ENCODE measurements at places on chromosomes 11 and 22. TPM values are rescaled to one million over a fixed set of nuclear protein-coding genes. Genes with fewer than 3 reads are reported as not detected.

DNA sequence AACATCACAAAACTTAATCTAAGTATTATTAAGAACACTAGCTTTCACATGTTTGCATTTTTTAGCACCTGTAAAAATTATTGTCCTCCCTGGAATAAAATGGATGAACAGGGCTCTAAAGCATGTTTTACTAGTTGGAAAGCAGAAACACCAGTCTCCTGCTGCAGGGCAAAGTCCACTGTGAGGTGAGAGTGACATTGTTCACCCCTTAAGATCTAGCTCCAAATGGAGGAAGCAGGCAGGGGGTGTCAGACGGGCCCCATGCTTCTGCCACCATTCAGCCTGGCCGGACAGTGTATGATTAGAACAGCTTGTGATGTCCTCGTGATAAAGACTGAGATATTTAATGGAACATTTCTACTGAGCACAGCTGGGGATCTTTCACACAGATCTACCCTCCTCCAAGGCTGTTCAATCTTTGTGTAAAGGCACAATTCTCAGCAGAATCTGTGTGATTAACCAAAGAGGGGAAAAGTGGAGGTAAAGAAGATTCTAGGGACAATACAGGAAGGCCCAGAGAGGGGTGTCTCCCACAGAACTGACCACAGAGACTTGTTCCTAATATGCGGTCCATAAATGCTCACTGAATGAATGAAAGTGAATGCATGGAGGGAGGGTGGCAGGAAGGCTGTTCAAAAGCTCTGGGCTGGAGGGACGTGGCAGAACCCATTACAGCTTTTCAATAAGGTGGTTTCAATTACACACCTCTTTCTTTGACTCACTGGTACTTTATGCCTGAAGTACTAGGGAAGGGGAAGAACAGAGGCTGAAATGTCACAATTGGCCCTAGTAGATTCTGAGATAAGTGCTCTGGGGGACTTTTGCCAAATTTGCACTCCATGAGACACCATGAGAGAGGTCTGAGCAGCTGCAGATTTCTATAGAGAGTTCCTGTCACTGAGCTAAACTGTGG is 239.1 kb upstream of the ARHGAP20 start:
- H3K36me3 ChIP-seq = no peaks in the 10 kb centered on the region
- H3K27me3 ChIP-seq = no peaks in the 10 kb centered on the region
- no peaks in the 10 kb centered on the region for H3K4me1 ChIP-seq
- H3K27ac ChIP-seq = no peak overlapping the region

DNA sequence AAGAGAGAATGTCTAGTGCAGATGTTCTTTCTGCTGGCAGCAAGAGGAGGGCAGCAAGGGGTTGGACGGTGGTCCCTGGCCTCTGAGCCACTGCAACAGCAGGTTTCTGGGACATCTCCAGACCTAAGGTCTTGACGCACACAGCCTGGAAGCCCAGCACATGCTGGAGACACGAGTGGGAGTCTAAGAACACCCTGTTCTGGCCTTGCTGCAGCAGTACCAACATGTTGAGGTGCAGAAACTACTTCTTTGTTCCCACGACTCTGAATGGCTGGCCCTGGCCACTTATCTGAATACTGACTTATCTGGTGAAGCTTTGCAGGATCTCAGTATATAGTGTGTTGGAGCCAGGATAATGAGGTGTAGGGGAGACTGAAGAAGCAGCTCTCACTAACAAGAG is 6.8 kb downstream of the MICAL2 start:
- peaks cover 20% of the 10 kb centered on the region for H3K4me1 ChIP-seq
- H3K36me3 ChIP-seq = no peaks in the 10 kb centered on the region
- H3K27me3 ChIP-seq = no peaks in the 10 kb centered on the region
- H3K27ac ChIP-seq = no peak overlapping the region

- peak overlapping the region; percentile 49 for H3K27ac ChIP-seq
- no peaks in the 10 kb centered on the region for H3K36me3 ChIP-seq
- no peaks in the 10 kb centered on the region for H3K27me3 ChIP-seq
- H3K4me1 ChIP-seq = peaks cover 5% of the 10 kb centered on the region
- DNase-seq = peak; percentile 94
These were observed 21.7 kb downstream of the TMPRSS13 start for GRCh38 chr11:117907276-117908108.

DNA sequence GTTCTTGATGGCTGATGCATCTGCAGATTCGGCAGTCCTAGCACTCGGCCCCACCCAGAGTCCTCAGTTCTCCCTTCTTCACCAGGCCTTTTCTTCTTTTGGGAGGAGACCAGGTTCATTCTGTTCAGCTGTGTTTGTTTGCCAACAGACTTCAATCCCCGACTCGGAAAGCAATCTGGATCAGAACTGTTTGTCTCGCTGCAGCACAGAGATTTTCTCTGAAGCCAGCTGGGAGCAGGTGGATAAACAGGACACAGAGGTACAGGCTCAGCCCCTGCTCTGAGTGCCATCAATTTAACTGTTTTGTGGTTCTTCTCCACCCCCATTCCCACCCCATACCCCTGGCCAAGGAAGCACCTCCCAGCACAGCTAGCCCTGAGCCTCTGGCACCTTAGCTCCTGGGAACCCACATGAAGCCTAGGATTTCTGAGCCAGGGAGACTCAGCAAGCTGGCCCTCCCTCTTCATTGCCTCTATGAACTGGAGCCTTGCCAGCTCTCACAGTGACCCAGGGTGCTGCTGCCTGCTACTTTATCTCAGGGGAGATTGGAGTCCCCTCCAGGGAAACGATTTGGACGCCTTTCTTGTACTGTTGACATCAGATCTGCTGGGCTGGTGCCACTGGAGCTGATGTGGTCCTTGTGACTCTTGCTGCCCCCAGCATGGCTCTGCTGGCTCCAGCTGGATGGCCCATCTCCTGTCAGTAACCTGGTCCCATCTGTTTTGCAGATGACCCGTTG is 58.2 kb upstream of the HORMAD2 start:
- no peak overlapping the region for H3K4me3 ChIP-seq
- DNase-seq = no peak
- H3K27me3 ChIP-seq = no peaks in the 10 kb centered on the region

DNA sequence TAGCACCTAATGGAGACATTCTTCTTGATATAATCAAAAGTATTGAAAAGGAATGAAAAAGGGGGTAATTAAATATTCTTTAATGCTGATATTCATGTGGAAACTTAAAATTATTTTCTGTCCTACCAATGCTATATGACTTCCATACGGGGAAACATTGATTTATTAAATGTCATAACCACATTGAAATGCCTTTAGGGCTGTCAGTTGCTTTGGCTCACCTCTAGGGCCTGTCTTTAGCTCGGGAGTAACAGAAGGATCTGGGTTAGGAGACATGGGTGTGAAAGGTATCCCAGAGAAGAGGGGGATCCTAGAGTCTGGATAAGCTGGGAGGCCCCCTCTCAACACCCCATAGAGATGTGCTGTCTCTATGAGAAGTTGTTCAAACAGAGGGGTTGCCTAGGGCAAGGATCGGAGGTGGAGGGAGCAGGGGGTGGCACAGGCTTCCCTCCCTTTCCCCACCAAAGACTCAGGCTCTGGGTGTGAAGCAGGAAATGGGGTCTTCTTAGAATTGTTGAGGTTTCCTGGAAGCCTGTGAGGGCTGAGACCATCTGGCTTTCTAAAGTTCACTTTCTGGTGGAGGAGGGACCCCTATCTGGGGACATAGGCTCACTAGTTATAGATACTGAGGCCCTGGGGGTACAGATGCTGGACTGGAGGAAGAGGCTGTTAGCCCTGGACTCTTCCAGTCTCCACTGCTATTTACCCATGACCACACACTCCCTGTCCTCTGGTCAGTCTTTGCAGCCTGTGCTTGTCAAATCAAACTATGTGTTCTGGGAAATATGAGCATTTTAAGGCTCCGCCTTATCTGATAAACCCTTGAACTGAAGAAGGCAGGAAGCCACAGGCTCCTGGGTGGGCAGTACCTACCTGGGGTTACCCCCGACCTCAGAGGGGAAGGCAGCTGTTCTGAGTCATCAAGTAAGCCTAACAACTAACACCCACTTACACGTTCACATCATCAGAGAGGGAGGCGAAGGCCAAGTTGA is 55.8 kb upstream of the RRAS2 start:
- peaks cover 3% of the 10 kb centered on the region for H3K4me1 ChIP-seq
- H3K27ac ChIP-seq = no peak overlapping the region
- DNase-seq = no peak

TRIM34 gene
- 6.7 TPM for total RNA-seq

Measured in endothelial cell of umbilical vein (primary cell).